Omental fat pad (tissue), 4 donors: ENCODE measurements at places on chromosomes 11 and 22.

GRCh38 chr11:121890377-121890776 is 225.6 kb downstream of the BLID start:
- DNase-seq = no peak

GRCh38 chr11:13862845-13863392 is 99.6 kb upstream of the SPON1 start:
- no peak for DNase-seq

GRCh38 chr11:38809521-38809920 is 2211.5 kb upstream of the RAG2 start:
- no peak for DNase-seq

DNA sequence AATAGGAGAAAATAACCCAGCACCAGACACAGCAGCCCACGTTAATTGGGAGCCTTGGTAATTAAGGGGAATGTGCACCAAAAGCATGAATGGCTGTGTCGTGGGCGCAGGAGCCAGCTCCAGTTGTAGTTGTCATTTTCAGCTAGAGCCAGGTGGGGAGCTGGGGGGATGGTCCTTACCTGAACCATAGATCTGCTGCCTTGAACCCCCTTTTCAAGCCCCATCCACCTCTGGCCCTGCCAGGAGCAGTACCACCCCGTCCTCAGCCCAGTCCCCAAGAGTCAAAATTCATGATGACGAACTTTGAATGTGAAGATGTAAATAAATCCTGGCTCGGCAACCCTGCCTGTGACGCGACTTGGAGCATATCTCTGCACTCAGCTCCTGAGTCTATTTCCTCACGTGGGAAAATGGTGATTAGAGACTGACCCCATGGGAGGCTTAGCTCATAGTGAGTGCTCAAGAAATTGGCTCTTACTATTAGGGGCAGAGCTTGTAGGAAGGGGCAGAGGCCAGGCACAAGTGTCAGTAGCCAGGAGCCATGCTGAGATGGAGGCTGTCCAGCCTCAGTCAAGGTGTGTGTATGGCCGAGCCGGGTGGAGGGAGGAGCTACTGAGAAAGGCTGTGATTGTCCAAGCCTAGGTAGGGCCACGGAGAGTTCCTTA is 794 bp upstream of the FXYD6 start:
- DNase-seq = no peak

DNA sequence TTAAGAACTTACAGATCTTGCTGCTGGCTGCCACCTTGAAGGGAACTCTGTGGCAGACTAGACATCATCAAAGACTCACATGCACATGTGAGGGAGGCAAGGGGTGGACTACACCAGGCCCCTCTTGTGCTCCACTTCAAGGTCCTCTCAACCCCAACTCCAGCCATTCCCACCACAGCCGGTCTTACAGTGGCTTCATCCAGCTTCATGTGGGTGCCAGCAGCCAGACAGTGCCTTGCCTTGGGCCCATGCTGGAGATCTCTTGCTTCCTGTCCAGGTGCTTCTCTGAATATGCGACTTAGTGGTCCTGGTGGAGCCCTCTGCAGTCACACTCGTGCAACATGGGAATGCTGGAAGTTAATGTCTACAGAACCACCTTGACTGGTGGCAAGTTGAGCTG is 44.6 kb upstream of the WNT7B start:
- DNase-seq = no peak

DNA sequence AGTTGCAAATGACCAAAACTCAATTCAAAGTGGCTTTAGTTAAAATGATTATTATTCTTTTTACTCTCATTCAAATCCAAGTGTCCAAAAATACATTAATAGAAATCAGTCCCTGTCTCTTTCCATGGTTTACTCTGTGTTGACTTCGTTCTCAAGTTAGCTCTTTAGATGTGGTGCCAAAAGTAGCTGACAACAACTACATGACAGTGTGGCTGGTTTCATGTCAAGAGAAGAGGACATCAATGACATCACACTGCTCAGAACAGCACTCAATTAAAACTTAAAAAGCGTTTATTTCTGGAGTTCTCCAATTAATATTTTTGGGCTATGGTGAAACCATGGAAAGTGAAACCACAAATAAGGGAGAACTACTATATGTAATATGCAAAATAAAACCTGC is 1746.9 kb downstream of the LRRC4C start:
- DNase-seq = no peak

DNA sequence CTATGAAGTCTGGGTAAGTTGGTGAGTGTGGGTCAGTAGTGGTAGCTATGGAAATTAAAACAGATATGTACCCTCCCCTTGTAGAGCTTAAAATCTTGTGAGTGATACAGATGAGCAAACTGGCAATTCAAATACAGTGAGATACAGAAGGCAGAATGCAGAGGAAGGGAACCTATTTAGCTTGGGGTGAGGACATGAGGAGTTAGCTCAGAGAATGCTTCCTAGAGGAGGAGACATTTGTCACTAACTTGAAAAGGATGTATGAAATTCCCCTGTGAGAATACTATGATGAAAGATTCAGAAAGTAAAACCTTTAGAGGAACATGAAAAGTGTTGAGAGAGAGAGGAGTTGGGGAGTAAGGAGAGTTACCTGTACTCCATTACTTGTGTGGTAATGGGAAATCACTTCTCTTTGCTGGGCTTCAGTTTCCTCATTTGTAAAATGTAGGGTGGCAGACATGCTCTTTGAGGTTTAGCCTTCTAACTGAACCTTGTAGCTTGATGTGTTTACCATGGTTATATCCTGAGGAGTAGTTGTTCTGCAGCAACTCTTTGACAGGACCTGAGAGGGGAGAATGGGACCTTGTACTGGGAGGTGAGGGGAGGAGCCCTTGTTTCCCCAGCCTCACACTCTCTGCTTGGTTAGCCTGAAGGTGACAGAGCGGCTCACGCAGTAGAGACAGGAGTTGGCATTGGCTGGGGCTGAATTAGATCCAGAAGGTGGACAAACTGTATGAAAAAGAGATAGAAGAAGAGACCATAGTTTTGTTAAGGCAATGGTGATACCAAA is 17.9 kb downstream of the SWAP70 start:
- DNase-seq = no peak

DNA sequence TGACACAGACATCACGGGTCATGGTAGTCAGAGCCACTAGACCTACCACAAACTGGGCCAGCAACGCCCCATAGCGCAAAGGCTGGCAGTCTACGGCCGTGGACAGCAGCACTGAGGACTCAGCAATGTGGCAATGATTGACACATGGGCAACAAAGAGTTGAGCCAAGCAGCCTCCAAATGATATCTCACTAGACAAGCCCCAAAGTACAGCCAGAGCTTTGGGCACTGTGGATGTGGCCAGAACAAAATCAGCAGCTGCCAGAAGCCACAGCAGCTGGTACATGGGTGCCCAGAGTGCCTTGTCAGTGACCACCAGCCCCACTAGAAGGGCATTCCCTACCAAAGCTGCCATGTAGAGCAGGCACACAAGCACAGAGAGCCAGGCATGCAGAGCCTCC is 11.2 kb upstream of the UBQLNL start:
- no peak for DNase-seq

DNA sequence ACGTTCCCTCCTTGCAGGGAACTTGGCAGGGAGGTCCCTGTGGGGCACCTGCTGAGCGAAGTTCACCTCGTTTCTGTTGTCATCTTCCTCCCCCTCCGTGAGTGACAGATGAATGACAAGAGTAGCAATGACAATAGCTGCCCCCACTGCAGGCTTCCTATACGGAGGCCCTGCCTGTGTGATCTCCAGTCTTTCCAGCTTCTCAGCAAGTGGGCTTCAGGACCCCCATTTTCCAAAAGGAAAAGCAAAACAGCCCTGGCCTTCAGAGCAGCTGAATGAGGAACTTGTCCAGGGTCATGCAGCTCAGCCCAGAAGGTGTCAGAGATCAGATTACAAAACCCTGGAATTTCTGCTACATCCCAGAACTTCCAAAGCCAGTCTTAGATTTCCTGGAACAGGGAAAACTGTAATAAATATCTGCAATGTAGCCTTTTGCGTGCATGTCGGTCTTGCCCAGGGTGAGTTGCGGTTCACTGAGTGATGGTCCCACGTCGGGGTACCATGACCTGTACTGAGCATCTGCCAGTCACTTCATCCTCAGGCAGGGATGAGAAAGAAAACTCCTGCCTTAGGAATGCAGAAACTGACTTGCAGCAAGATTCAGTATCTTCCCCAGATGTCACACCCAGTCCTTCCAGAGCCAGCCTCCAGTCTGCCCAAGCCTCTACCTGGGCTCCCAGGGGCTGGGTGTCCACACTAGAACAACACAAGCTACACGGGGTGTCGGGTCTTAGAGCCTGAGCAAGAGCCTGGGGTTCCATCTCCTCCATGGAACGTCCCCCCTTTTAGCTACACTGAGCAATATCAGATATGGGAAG is 1457.0 kb downstream of the BRD1 start:
- no peak for DNase-seq

DNA sequence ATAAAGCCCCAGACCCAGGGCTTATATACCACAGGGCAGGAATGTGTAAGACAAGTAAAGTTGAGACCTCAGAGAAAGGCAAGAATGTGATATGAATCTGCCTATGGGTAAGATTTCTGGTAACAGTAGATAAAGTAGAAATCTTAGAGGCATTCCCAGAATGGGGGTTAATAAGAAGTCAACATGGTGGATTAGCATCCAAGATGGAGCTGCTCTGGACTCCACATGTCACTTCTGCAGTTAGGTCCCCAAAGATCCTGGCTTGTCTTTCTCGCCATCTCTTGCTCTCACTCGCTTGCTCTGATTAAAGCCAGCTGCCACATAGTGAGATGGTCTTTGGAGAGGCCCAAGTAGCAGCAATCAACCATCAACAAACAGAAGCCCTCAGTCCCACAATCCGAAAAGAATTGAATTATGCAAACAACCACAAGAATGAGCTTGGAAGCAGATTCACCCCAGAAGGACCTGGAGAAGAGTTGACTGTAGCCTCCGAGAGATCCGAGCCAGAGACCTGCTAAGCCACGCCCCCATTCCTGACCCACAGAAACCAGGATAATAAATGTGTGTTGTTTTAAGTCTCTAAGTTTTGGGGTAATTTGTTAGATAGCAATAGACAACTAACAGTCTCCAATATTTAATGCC is 5.4 kb upstream of the C11orf86 start:
- no peak for DNase-seq

DNA sequence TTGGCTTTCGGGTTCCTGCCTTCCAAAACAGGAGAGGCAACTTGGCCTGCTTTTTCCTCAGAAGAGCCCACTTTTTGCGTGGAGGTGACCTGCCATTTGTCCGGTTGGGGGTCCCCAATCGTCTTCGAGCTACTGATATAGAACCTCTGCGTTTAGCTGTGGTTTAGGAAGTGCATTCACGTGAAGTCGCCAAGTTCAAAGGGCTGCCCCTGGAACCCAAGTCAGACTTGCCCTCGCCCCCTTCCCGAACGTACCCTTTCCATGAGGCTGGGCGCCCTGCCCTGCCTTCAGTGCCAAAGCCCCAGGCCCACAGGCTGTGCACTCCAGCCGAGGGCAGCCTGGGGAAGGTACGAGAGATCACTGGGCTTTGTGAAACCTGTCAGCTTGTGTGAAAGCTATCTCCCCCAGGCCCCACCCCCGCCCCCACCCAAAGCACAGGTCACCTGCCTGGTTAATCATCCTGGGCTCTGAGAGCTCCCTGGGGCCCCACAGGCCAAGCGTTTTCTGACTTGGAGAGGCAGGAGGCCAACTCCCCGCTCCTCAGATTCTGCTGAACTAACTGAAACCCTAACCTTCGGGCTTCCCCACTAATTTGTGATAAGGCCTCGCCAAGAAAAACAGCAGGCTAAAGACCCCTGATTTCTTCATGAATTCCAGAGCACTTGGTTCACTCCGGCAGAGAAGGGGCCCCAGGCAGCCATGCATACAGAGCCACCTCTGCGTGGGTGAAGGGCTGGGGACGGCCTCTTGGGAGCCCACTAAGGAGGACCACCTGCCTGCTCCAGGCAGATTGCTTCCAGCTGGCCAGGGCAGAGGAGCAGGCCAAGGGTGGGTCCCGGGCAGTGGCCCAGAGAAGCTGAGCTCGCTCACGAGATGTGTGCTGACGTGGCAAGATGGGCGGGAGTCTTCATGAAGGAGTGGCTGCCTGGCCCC is 25.8 kb upstream of the KCNQ1OT1 start:
- no peak for DNase-seq

GRCh38 chr11:128239306-128239705 is 348.1 kb downstream of the ETS1 start:
- no peak for DNase-seq

DNA sequence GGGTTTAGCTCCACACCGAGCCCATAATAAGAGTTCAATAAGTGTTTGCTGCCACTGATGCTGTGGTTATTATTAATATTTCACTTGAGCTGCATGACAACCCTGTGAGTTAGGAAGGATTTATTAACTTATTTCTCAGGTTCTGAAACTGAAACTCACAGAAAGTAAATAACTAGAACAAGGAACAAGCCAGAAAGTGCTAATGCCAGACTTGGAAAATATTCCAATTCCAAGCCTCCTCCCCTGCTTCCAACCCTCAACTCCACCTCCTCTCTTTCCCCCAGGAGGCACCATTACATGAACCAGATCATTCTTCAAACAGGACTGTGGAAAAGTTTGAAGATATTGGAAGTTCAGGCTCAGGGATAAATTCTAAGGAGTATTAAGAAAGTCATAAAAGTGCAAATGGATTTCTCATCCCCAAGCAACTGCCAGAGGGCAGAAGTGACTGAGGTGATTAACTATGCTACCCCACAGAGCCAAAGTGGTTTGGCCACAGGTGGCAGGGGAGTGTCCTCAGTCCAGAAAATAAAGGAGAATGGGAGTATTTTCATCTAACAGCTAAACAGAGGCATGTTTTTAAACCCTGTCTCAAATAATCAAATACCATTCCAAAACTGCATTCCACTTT is 3.2 kb upstream of the FJX1 start:
- no peak for DNase-seq

DNA sequence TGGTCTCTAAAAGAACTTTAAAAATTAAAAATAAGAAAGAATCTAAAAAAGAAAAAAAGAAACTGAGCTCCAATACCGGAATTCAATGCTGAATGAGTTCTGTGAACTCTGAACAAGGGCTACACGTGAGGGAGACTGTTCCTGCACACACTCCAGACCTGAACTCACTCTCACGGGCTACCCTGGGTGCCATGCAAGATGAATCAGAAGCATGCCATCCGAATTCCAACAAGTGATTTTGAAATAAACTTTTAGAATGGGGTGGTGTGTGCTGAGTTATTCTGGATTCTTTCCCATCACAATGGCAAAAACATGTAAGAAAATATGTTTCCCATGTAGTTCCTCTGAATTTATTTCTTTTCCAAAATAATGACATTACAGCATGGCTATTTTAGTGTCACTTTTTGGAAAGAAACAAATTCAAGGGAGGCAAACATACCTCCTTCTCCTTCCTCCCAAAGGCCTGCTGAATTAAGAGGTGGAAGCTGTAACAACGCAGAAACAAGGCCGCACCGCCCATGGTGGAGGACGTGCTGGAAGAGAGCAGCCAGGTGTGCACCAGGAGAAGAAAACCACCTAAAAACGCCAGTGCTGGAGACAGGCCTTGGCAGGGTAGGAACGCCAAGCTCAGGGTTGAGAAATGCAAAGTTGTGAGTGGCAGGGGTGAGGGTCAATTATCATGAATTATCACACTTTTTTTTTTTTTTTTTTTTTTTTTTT is 63.2 kb upstream of the ARFGAP3 start:
- DNase-seq = no peak
